ENCODE measurements at places on chromosomes 1 and 21. TPM values are rescaled to one million over a fixed set of nuclear protein-coding genes. Genes with fewer than 3 reads are reported as not detected.

- DNase-seq, result no peak
Observed at GRCh38 chr1:183390561-183390960, 27.6 kb downstream of the NMNAT2 start.

Gene VTCN1
- 18.4 TPM for polyA plus RNA-seq

Gene MPL
- 1.5 TPM for polyA plus RNA-seq

DNA sequence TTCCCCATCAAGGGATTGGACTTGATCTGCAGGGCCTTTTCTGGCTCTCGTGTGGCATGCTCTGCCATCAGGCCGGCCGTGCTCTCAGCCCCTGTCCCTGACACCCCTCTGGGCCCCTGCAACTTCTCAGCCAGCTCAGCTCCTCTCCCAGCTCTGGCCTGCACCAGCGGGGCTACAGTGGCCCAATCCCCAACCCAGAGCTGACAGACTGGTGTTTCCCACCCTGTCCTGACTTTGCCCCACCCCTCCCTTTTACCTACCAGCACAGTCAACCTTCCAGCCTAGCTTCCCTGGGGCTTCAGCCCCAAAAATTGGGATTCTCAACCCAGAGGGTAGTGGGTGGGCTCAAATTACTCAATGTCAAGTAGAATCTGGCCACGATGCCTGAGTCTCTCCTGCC, 149.3 kb downstream of the SYF2 start:
- no peak for DNase-seq

DNA sequence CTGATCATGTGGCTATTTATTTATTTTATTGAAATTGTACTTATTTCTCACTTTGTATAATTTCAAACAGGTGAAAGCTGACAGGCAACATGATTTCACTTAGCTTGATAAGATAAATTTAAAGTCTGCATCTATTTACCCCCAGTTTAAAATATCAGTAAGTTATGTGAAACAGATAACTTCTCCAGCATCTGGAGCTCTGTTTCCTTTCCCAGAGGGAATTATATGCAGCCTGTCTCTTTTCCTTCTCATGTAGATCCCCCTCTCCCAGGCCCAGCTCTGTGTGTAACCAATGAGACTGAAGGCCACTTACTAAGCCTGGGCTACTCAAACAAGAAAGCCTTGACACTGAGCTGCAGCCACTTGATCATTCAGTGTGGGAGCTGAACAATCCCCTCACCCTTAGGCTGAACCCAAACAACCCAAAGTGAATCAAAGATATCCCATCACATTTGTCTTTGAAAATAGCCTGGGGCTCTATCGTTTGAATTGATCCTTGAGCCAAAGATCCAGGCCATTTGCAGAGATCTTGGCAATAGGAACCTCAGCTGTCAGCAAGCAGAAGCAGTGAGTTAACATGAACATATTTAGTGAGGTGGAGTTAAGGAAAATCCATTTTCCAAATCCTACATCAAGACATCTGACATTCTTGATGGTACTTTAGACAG, 383.9 kb downstream of the TGFB2 start:
- no peak for DNase-seq

Gene ZSCAN20
- polyA plus RNA-seq, result 5.3 TPM

GRCh38 chr21:42474043-42474831, 21.8 kb downstream of the RSPH1 start:
- DNase-seq, result no peak

- DNase-seq, result no peak
Observed at GRCh38 chr1:43705982-43706597, 1.2 kb upstream of the ST3GAL3 start.

Gene CNR2
- 0.07 TPM for polyA plus RNA-seq

GRCh38 chr1:182122256-182122912, 60.9 kb upstream of the ZNF648 start:
- no peak for DNase-seq

- no peak for DNase-seq
Observed at GRCh38 chr1:205500240-205501233, 3.9 kb upstream of the CDK18 start.

All from left renal cortex interstitium (tissue), 4 donors.